Activated T-helper 17 cell treated with anti-CD3 and anti-CD28 coated beads, Interleukin-2, amount 50 U/mL, for 72 hours (primary cell): ENCODE measurements at places on chromosomes 6 and 20.

GRCh38 chr6:107392069-107392468, 67.3 kb downstream of the PDSS2 start:
- ATAC-seq = no peak

DNA sequence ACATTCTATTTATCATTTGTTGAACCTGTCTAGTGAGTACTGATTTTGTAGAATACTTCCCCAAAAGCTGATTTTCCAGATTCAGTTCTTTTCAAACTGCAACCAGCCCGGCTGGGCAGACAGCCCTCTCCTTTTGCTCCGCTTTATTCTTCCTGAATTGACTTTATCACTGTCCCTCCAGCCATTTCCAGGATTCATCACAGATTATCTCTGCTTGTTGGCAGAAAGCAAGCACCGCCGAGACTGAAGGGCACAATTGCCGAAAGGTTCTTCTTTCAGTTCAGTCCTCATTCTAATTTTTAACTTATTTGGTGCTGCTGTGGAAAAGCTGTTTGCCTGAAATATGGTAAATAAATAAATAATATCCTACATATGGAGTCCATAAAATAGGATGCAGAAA, 369.1 kb upstream of the FLRT3 start:
- ATAC-seq = no peak

DNA sequence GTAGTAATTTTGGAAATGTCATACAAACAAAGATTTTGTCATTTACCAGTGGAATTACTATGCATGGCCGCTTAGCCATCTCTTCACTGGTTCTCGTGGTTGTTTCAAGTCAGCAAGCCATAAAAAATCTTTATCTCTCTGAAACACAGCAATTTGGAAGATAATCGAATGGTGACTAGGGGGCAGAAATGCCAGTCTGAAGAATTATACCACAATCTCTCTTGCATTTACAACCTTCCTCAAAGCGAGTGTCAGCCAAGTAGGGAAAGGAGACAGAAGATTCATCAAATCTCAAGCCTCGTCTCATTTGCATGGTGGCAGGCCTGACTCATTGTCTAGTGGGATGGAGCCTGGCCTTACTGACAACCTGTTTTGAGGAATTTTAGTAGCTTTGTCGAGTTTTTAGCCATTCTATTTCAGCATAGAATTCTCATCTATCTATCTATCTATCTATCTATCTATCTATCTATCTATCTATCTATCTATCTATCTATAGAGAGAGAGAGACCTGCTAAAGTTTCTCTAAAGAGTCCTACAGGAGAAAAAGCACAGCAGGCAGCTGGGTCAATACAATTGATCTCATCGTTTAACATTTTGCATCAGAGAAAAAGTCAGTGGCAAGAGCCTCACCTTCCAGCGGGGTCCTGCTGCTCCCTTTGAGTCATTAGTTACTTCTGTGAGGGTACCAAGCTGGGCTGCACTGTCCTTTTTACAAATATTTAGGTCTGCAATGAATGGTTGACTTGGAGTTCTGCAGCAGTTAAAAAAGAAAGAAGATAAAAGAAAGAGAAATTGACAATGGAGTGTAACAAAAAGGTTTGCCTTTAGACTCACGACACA, 572.8 kb downstream of the TFAP2A start:
- ATAC-seq = no peak

DNA sequence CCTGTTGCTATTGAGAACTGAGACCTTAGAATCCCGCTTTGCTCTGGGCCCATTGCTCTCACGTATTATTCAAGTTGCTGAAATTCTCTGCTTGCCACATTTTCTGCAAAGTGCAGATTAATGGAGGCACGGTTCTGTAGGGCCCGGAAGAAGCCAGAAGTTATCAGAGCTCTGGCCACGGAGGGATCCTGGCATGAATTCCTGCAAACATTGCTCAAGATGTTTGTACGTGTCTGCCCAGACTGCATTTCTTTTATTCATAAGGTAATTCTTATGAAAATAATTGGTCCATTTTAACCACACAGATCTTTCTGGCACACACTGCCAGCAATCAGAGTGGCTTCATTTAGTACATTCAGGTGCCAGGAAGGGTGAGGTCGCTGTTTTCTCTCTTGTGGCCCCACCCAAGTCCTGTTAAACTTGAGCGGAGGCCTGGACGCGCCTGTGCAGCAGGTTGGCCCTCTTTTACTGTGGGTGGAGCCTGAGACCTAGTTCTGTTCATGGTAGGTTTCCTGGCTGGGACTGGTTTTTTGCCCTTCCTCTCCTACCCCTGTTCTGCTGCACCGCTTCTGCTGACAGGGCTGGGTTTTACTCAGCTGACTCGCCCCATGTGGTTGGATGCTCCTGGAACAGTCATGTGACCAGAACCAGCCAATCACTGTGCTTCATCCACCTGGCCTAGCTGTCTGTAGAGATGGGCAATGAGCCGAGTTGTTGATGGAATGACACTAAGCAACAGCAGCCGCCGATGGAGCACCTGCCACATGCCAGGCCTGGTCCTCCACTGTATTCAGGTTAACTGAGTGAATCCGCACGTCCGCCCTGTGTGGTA, 230.2 kb downstream of the CDH4 start:
- no peak for ATAC-seq

GRCh38 chr6:4404415-4404814, 269.0 kb upstream of the ECI2 start:
- ATAC-seq = no peak

GRCh38 chr6:160678744-160679401, 14.8 kb upstream of the LPA start:
- ATAC-seq = no peak

DNA sequence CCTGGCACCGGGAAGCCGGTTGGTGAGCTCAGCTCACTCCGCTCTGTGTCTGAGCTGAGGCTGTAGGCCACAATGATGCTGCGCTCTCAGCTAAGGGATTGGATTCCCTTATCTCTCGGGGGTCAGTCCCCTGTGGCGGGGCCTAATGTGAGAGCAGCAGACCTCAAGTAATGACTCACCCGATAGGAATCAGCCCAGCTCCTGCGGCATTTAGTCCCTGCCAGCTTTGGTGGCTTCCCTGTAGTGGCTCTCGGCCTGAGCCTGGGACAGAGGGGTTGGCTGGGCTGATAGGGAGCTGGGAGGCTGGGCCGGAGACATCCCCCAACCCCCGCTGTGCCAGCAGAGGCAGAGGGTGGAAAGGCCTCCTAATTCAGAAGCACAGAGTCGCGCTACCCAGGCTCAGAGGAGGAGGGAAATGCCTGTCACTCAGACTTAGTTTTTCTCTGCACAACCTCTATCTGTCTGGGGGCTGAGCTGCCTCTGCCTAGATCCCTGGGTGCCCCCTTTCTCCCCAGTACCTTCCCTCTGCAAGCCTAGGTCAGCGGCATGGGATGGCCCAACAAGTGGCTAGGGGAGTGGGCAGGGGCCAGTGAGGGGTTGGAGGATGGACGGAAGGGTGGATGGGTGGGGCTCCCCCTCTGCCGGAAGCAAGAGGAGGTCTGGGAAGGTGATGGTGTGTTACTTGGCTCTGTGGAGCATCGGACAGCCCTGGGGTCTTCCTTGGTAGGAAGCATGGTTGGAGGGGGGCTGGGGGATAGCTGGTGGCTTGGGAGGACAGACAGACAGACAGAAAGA, 92.2 kb downstream of the CDH22 start:
- no peak for ATAC-seq

- ATAC-seq = no peak
Measured at GRCh38 chr20:64247970-64248841, 7.3 kb upstream of the PCMTD2 start.

- peak; percentile 2 for ATAC-seq
Measured at GRCh38 chr6:24927277-24927955, 8.3 kb downstream of the RIPOR2 start.

- no peak for ATAC-seq
Measured at GRCh38 chr6:110449541-110449895, 26.9 kb downstream of the SLC22A16 start.

DNA sequence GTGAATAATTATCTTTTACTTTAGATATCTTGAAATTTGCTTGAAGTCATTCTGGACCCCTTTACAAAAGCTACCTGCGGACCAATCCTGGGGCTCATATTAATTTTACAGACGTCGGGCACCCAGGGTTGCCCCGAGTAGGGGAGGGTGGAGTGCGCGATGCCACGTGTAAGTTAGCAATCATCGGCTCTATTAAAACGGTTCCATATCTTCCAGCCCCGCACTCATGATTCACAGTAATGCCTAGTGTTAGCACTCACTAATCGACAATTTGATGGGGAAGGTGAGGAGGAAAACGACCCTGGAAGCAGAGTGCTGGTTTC, 34.9 kb upstream of the TCF21 start:
- no peak for ATAC-seq

GRCh38 chr6:19269341-19269898, 567.8 kb upstream of the ID4 start:
- no peak for ATAC-seq

GRCh38 chr20:35359335-35359950, 52.3 kb downstream of the UQCC1 start:
- ATAC-seq = no peak

GRCh38 chr6:55445648-55446204, 118.5 kb downstream of the GFRAL start:
- no peak for ATAC-seq

- ATAC-seq = no peak
Measured at GRCh38 chr20:61117725-61118124, 134.3 kb upstream of the CDH4 start.

GRCh38 chr6:161163466-161164181, 110.2 kb downstream of the AGPAT4 start:
- ATAC-seq = no peak

GRCh38 chr6:71179249-71179885, 109.2 kb upstream of the OGFRL1 start:
- no peak for ATAC-seq
